Activated naive CD4-positive, alpha-beta T cell treated with anti-CD3 and anti-CD28 coated beads, Interleukin-2, amount 50 U/mL, for 16 hours (primary cell): ENCODE measurements at places on chromosomes 3 and 15.

- DNase-seq = no peak
Measured at GRCh38 chr15:57376696-57377477, 582 bp downstream of the CGNL1 start.

- DNase-seq = no peak
Measured at GRCh38 chr3:46029953-46030543, 2.8 kb upstream of the XCR1 start.

GRCh38 chr15:70856884-70857561 lies 3.1 kb upstream of the LARP6 start:
- DNase-seq = no peak

DNA sequence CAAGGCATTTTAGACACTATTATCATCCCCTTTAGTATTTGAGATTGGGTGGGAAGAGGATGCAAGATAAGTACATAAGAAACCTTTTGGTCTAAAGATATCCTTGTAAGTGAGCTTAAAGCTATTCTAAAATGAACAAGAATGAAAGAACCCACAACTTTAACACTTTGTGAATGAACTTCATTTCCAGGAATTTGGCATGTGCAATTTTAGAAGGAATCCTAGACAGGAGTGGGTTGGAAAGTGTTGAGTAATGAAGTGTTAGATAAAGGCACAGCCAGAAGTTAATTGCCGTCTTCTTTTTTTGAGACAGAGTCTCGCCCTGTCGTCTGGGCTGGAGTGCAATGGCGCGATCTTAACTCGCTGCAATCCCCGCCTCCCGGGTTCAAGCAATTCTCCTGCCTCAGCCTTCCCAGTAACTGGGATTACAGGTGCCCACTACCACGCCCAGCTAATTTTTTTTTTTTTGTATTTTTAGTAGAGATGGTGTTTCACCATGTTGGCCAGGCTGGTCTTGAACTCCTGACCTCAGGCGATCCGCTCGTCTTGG lies 13.2 kb upstream of the TEX9 start:
- no peak for DNase-seq

DNA sequence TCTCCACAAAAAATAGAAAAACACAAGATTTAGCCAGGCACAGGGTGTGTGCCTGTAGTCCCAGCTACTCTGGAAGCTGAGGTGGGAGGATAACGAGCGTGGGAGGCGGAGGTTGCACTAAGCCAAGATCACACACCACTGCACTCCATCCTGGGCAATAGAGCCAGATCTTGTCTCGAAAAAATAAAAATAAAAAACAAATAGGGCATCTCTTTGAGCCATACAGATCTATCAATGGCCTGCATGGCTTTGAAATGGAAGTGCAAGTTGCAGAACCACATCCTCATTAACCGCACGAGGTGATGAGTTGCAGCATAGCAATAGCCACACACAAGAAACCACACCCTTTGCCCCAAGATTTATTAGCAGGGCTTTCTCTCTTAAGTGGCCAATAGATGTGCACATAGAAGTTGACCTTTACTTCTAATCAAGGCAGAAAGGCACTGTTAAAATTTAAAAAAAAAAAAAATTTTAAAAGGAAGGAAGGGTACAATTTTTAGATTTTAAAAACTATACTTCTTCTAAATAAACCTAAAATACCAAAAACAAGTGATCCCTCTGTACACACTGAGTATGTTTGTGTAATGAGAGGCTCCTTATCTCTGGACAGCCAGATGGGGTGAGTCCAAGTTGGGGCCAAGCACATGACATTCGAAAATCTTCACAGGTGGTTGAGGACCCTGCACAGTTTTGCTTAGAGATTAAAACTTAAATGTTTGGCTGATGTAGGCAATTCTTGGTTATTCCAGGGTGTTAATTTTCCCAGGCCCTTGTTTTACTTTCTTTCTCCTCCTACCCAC lies 53.4 kb downstream of the FILIP1L start:
- no peak for DNase-seq

DNA sequence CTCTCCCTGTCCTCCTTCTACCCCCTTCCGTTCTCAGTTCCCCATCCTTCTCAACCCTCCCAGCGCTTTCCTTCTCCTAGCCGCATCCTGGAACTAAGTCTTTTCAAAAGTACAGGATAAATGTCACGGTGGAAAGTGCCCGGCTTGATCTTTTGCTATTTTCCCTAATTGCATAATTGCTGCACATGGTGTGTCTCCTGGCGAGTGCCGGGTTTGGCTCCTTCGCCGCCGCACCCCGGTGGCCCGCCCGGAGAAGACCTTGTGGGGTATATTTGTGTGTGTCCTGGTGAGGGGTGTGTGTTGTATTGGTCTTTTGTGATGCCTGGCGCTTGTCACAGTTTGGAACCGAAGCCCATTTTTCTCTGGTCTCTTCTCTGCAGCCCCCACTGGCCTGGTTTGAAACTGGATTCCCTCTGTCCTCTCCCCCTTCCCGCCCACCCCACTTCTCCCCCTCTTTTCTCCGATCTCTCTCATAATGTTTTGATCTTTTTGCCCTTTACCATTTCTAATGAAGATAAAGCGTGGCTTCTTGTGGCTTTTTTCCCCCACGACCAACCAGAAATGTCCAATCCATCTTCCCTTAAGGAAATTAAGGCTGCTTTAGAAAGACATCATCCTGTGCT lies 692 bp downstream of the UBE2E2 start:
- peak; percentile 22 for DNase-seq

- DNase-seq = no peak
Measured at GRCh38 chr3:172711454-172711795, 558 bp upstream of the NCEH1 start.

DNA sequence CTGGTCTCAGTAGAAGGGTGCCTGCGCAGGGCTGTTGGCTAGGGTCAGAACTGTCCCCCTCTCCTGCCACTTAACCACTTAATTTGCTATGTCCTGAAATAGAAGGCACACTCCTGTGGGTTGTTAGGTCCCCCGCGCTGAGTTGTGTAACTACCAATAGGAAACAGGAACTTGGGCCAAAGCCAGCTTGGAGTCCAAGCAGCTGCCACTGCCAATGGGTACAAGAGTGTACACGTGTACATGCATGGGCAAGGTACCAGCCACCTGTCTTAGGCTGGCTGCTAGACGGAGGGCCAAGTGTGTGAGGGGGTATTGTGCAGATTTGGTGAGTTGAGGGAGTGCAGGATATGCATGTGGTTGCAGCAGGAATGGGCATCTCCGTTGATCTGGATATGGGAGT lies 29.7 kb upstream of the POLG start:
- no peak for DNase-seq

GRCh38 chr3:23198801-23199200 lies 4.3 kb upstream of the UBE2E2 start:
- DNase-seq = no peak

GRCh38 chr3:172513488-172513887 lies 9.7 kb downstream of the TNFSF10 start:
- no peak for DNase-seq

DNA sequence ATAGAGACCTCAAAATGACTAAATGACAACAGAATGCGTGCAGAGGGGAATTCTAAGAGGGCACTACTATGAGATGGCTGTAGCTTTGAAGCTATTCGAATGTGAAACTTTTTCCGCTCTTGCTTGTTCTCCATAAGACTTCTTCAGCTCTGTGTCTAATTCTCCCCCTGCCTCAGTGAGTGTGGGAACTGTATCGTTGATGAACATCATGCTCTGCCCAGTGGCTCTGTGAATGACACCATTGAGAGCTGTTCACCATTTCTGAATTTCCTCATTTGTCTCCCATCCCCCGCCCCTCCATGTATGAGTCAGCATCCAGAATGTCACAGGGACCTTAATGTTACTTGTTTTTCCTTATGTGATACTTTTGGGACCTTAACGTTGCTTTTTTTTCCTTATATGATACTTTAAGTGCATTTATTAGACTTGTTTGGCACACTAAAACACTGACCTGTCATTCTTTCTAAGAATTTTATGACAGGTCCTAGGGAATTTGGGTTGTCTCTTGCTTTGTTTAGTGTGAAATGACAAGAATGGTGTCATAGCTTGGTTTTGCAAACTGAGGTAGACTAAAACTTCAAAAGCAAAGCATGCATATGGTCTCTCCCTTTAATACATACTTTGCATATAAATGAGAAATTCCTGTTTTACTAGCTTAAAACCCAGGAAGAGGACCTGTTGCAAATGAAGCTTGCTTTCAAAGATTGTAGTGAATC lies 99.6 kb downstream of the FNDC3B start:
- no peak for DNase-seq

DNA sequence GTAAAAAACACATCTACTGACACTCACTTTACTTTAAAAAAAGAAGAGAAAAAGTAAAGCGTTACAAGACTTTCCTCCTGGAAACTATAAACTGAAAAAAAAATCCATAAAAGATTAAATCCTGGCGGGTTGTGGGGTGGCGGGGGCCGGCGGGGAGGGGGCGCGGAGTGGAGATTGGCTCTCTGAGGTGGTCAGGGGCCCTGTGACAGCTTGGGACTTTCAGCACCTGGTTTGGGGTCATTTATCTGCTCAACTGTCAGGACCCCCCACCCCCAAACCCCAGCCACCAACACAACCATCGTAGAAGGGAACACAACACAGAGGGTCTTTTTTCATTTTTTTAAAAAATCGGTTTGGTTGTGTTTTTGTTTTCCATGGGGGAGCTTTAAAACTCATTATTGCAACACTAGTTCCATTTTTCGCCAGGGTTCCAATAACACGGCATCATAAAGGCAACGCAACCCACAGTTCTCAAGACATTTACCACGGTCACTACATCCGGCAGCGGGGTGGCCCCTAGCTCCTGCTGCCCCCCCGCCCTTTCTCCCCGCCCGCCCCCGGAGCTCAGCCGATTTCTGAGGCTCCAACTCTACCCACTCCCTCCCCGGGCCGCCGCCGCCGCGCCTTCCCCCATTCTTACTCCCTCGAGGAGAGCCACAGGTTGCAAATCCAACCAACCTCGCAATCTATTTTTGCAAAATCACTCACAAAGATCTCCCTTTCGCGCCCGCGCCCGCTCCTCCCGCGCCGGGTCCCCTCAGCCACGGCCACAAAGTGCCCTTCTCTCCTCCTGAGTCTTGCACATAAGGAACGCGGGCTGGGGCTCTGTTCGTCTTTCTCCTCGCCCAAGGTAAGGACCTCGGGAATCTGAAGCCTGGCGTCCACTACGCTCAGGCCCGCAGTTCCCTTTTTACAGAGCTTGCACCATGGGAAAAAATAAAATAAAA lies 1.8 kb downstream of the BCL6 start:
- peak; percentile 71 for DNase-seq

DNA sequence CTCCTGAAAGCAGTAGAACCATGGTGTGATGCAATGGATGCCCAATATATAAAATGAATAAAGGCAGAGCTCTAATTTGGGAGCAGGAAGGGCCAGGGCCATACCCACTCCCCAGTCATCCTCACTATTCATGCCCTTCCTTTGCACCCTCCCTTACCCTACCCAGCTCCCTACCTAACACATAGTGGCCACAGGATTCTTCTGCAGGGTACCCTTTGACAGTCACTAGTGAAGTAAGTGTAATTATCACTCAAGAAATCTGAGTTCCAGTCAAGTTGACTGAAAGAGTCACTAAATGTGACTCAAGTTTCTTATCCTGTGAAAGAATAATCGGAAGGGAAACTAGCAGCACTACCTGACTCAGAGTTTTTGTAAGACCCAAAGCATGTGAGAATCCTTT lies 69.2 kb downstream of the RASA2 start:
- no peak for DNase-seq

- DNase-seq = peak; percentile 52
Measured at GRCh38 chr3:124928333-124929202, 6.0 kb downstream of the MUC13 start.

- DNase-seq = no peak
Measured at GRCh38 chr3:138082992-138083386, 32.4 kb downstream of the DZIP1L start.

DNA sequence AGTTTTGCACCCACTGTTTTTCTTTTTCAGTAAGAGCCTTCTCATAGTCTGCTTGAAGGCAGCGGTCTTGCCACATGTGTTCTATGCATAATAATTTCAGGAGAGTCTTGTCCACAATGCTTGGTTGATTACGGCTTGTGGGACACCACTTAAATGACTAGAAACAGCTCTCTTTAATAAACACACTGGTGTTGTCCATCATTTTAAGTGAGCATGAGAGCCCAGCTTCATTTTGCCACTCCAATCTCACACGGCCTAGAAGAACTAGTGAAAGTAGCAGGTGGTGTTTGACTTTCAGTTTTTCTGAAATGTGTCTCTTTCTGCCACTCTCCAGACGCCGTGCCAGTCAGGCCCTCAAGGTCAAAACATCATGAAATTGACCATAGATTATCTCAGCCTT lies 292.1 kb downstream of the LPP start:
- DNase-seq = no peak
